ENCODE measurements at places on chromosomes 3 and 15.

- DNase-seq, result no peak
Observed at GRCh38 chr15:39666677-39667076, 85.8 kb downstream of the THBS1 start.

DNA sequence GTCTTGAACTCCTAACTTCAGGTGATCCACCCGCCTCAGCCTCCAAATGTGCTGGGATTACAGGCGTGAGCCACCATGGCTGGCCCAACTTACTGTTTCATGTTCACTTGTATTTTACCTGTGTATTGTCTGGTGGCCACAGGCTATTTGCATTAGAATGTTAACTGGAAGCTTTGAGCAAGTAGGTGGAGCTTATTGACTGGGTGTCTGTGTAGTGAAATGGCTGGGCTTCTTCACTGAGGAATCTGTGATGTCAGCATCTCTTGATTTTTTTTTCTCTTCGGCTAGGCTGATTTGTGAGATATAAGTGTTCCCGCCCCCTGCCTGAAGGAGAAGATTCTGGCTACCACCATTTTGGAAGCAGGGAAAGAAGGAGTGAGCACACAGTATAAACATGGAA, 237.8 kb upstream of the PEX5L start:
- DNase-seq, result no peak

GRCh38 chr3:158936530-158937113, 134.8 kb downstream of the MFSD1 start:
- no peak for DNase-seq

- no peak for DNase-seq
Observed at GRCh38 chr3:22634433-22634832, 568.7 kb upstream of the UBE2E2 start.

GRCh38 chr3:77601823-77602415, 562.0 kb downstream of the ROBO2 start:
- no peak for DNase-seq

GRCh38 chr3:156727519-156728205, 53.3 kb downstream of the TIPARP start:
- no peak for DNase-seq

GRCh38 chr3:126620738-126621137, 34.2 kb downstream of the TXNRD3 start:
- no peak for DNase-seq

GRCh38 chr3:12870942-12871341, 29.6 kb upstream of the RPL32 start:
- DNase-seq, result no peak

DNA sequence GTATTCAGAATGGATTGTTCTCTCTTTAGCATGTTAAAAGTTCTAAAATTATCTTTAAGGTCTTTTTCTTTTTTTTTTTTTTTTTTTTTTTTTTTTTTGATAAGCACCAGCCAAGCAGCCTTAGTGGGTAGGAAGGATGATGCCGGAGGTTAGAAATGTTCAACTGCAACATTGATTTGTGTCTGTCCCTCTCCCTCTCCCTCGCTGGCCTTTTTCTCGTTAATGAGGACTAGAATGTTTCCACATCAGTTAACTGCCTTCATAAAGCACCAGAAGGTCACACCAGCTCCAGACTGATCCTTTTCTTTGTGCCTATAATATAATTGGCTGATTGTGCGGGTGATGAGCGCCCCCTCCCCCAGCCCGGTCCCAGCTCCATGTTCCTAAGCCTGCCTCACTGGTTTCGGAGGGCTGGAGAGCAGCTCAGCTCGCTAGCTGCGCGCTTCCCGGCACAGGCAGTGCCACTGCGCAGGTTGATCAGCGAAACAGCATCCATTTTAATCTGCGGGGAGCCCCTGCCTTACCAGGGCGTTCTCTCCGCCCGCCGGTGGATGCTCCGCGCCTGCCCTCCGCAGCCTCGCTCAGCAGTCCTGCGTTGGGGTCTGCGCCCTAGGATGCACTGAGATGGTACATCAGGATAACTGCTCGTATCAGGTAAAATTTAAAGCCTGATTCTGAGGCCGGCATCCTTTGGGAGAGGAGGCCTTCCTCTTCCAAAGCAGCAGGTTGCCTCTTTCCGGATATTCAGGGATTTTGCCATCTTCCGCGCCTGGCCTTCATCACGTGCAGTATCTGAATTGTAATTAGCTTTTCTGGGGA, 148.9 kb upstream of the IL12A start:
- DNase-seq, result peak; percentile 92

- DNase-seq, result no peak
Observed at GRCh38 chr3:183279371-183279770, 26.3 kb downstream of the B3GNT5 start.

DNA sequence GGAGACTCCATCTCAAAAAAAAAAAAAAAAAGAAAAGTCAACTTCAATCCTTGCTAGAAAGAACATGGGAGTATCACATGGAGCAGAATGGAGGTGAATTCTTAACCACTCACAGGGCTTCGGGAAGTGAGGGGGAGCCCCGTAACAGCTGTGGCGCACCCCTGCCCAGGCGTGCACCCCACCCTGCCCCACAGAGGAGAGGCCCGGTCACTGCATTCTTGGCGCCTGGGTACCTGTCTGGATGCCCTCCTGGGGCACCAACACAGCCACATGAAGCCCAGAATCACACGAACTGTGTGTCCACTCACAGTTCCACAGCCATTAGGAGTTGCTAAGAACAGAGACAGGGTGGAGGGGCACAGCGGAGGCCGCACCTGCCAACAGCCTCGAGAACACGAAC, 51.8 kb downstream of the NIPA2 start:
- DNase-seq, result no peak

GRCh38 chr3:98817547-98818041, 54.5 kb downstream of the ST3GAL6 start:
- DNase-seq, result peak; percentile 65

Measured in midbrain (tissue), 1 donor.